ENCODE measurements at places on chromosomes 11 and 22. TPM values are rescaled to one million over a fixed set of nuclear protein-coding genes. Genes with fewer than 3 reads are reported as not detected.

- DNase-seq: no peak
Observed at GRCh38 chr22:36424901-36425579, 37.3 kb upstream of the MYH9 start.

DNA sequence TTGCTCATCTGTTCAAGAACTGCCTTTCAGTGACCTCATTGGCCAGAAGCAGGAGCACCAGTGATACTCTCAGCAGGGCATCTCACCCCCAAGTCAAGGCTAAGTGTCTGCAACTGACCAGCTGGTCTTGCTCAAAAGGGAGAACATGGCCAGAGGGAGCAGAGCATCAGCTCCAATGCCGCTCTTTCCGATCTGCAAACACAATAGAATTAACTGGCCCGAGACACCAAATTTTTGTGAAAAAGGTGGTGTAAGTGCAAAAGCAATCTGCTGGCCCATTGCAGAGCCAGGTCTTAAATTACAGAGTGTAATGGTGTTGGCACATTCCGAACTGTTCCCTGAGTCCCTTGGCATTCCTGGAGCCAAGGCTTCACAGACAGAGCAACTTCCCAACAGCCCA is 97.0 kb downstream of the PKNOX2 start:
- DNase-seq: no peak

GRCh38 chr11:116311206-116311605 is 461.6 kb downstream of the BUD13 start:
- no peak for DNase-seq

GRCh38 chr22:23831261-23831660 is 7.5 kb downstream of the DERL3 start:
- no peak for DNase-seq

The POU2AF1 gene
- polyA plus RNA-seq: 0.47 TPM

- DNase-seq: no peak
Observed at GRCh38 chr11:88042238-88042637, 133.0 kb downstream of the RAB38 start.

GRCh38 chr11:48006301-48006992 is 26.1 kb downstream of the PTPRJ start:
- DNase-seq: no peak

The OTUB1 gene
- 98.0 TPM for polyA plus RNA-seq

The RTN4RL2 gene
- polyA plus RNA-seq: 1.00 TPM

DNA sequence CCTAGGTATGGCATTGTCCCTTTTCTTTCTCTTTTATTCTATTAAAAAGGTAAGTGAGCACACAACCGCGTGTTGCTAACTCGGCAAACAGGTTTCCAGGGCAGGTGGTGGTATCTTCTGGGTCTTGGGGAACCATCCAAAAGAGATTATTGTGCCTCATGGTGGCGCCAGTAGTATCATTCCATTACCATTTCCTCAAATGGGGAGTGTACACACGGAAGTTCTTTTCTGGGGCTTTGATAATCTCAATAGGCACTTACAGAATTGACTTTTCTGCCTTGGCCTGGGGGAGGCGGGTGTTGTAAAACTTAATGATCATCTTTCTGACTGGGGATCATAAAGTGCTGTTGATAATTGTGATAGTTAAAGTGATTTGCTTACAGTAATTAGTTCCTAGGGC is 234.1 kb downstream of the KIRREL3 start:
- DNase-seq: no peak

DNA sequence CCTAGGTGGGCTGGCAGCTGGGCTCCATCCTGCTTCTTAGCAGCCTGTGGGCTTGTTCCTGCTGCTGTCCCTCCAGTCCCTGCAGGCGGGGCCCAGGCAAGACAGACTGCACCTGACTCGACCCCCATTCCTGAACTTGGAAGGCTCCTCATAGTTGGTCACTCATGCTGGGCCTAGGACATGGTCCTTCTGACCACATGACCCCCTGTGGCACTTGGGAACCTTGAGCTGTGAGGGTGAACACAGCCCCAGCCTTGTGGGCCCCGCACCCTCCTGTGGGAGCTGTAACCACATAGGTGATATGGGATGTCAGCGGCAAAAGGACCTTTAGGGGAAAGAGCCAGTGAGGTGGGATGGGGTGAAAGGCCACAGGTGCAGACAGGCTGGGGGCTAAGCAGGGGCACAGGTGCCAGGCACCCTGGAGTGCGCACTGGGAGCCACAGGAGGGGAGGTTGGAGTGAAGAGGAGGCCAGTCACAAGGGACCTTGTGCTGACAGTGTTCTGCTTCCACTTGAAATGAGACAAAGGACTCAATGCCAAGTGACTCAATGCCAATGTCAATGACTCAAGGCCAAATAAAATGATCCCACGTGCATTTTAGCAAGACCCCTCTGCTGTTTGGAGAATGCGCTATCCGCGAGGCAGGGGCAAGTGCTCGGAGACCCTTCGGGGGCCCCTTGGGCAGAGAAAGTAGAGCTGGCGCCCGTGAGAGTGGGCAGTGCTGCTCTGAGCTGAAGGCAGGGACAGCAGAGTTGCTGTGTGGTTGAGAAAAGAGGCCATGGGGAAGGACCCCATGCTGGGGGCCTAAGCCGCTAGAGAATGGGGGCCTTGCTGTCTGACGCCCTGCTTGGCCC is 90.7 kb downstream of the MORC2 start:
- no peak for DNase-seq

The KCNK4 gene
- not detected for polyA plus RNA-seq

DNA sequence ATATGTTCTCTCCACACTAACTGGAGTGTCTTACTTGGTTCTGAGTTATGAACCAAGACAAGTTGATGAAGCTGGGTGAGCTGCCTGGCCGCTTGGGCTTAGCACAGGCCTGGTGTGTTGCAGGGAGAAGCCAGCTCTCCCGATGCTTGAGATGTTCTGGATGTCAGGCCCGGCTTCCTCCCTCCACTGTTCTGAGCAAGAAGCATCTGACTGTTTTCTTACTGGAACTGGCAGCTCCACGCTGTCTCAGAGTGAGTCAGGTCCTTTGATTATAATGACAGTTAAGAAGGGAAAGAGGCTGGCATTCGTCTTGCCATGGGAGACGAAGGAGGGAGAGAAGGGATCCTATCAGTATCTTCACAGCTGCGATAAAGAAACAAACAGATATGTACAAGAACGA is 46.5 kb upstream of the CRTAM start:
- no peak for DNase-seq

GRCh38 chr11:12496181-12497025 is 119.0 kb downstream of the PARVA start:
- DNase-seq: no peak

- DNase-seq: no peak
Observed at GRCh38 chr11:3830088-3830487, 10.7 kb downstream of the RHOG start.

DNA sequence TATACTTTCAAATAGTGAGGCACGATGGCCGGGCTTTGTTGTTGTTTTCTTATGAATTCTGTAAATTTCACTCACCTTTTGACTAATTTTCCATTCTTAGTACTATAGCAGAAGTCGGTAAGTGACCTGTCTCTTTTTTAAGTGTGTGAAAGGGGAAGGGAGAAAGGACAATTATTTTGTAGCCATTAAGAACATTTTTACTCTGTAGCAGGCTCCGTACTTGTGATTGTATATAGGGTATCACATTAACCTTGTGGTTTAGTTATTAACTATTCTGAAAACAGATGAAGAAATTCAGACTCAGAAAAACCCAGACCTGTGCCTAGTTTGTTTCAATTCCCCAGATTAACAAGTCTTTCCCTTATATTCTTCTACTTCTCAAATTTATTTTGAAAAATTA is 78.7 kb downstream of the CASP12 start:
- no peak for DNase-seq

DNA sequence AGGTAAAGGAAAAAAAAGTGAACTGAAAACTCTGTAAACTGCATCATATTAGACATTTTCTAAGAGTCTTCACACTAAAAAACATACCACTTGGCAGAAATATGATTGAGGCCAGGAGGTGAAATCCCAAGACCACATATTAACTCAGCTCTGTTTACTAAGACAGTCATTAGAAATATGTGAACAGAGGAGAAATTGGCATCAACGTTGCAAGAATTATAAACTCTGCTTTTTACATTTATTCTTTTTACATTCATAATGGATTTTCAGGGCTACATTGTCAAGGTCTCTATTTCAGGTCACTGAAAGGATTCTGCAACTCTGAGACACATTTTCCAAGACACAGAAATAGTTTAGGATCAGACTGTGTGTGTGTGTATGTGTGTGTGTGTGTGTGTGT is 1364.0 kb downstream of the LRRC4C start:
- no peak for DNase-seq

DNA sequence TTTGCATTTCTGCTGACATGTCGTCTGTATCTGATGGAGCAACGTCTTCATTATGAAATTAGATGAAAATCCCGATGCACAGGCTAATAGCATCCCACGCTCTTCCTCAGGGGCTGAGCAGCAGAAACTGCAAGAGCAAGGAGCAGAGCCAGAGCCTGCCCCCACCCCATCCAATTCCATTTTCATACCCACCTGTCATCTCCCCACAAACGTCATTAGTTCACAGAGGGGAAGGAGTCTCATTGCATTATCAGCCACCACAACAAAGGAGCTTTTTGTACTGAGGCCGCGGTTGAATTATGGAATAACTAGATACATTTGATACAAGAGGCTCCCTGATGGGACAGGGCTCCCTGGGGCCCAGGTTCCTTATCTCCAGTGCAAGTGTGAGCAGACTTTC is 515.0 kb downstream of the NTM start:
- DNase-seq: no peak

DNA sequence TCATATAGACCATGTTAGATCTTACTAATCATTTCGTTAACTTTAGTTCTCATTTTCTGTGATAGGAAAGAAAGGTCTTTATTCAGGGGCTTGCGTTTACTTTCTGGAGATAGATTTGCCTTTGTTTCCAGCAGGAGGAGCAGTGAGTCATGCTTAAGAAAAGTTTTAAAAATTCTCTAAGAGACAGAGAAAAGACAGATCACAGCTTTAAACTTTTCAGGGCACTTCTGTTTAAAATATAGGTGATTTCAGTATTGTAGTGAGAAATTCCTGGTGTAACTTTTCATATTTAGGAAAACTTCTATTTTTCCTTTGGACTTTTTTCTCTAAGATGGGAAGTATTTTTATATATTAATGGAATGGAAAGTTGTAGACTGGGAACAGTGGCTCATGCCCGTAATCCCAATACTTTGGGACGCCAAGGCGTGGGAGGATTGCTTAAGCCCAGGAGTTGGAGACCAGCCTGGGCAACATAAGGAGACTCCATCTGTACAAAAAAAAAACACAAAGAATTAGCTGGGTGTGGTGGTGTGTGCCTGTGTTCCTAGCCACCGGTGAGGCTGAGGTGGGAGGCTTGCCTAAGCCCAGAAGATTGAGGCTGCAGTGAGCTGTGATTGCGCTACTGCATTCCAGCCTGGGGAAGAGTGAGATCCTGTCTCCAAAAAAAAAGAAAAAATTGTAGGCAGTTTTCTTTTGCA is 60.3 kb downstream of the ATXN10 start:
- no peak for DNase-seq

The RCOR2 gene
- 11.6 TPM for polyA plus RNA-seq

- no peak for DNase-seq
Observed at GRCh38 chr22:41469218-41469851, 418 bp downstream of the ACO2 start.

DNA sequence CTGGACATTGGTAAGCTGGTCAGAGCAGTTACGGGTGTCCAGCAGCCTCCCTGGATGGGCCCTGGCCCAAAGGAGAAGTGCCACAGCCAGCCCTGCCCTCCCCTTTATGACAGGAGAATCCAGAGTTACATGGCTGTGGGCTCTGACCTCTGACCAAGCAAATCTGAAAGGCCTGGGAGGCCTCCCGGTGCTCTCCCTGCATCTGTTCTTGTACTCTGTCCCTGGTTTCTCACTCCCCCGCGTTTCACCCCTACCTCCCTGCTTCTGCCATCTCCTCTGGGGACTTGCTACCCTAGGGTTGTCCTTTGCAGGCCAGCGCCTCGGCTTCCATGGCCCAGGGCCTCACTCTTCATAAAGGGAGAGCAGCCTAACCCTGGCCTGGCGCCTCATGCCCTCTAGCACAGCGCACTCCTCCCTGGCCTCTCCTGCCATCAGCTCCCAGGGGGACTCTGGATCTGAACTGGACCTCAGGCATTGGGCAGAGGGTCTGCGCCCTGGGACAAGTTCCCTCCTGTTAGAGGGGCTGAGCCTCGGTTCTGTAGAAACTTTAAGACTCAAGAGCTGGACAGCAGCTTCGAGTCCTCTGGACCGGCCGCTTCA is 10.7 kb downstream of the PICK1 start:
- DNase-seq: no peak

GRCh38 chr22:39528080-39528661 is 4.4 kb downstream of the RPS19BP1 start:
- DNase-seq: no peak

DNA sequence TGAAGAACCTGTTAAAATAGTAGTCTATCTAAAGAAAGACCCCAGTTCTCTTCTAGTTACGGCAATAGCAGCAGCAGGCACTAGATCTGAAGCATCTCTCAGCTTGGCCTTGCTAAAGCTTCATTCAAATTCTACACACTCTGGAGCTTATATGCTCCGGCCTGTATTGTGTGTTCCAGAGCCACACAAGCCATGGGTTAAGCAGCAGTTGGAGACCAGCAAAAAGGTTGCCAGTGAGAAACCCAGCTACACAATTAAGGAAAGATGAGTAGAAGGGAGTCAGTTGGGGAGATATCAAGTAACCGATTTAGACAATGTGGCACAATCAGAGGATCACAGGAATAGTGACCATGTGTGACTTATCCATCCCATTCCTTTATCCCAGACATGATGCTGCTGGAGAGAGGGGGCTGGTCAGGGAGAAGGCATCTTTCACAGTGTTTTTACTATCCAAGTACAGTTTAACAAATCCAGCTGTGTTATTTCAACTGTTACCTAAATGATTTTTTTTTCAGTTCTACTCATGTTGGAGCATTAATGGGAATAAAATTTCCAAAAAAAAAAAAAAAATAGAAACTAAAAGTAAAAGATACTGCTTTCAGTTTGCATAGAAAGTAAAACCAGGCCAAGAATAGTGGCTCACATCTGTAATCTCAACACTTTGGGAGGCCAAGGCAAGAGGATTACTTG is 41.0 kb downstream of the PAX6 start:
- no peak for DNase-seq

The UBQLN3 gene
- not detected for polyA plus RNA-seq

The FAT3 gene
- polyA plus RNA-seq: 8.7 TPM

The SELENOO gene
- 13.6 TPM for polyA plus RNA-seq

- DNase-seq: no peak
Observed at GRCh38 chr11:69051381-69052342, 2.9 kb downstream of the TPCN2 start.

DNA sequence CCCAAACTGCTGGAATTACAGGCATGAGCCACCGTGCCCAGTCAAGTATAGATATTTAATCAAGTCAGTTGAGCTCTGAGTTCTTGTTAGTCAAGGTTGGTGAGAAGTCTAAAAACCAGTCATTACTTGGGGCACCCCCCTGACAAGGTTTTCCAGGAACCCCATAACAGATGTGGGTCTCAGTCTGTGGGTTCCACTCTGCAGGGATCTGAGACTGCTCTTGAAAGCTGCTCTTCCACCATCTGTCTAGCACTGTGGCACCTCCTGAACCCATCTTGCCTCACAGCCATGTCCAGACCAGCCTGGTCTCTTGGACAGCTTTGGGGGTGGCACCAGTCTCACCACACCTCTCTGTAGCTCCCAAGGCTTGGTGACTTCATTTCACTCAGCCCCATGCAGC is 44.3 kb upstream of the PLET1 start:
- DNase-seq: no peak

The CDC42EP2 gene
- 24.1 TPM for polyA plus RNA-seq
